Ovary (tissue), 10 donors: ENCODE measurements at places on chromosomes 12 and 14. TPM values are rescaled to one million over a fixed set of nuclear protein-coding genes. Genes with fewer than 3 reads are reported as not detected.

HIGD1C gene
- total RNA-seq: not detected

GRCh38 chr14:100749967-100750597 lies 23.4 kb downstream of the DLK1 start:
- no peak for DNase-seq
- H3K36me3 ChIP-seq: no peaks in the 10 kb centered on the region
- no peaks in the 10 kb centered on the region for H3K4me1 ChIP-seq
- H3K4me3 ChIP-seq: no peak overlapping the region

DNA sequence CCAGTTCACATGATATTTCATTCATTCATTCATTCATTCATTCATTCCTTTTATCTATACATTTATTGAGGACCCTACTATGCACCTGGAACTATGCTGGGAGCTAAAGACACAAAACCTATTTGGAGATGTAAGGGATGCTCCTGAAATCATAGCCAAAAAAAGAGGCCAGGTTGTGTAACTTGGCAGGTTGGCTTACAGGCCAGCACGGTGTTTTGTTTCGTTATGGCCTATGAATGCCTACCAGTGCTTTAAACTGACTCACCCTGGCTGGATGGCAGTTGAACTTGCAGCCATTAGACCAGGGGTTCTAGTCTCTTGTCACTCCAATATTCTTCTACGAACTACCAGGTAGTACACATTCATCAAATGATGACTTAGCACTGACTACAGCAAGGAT lies 15.7 kb downstream of the MAP3K9 start:
- DNase-seq: no peak
- H3K4me1 ChIP-seq: no peaks in the 10 kb centered on the region
- no peak overlapping the region for H3K27ac ChIP-seq
- H3K27me3 ChIP-seq: no peaks in the 10 kb centered on the region

DNA sequence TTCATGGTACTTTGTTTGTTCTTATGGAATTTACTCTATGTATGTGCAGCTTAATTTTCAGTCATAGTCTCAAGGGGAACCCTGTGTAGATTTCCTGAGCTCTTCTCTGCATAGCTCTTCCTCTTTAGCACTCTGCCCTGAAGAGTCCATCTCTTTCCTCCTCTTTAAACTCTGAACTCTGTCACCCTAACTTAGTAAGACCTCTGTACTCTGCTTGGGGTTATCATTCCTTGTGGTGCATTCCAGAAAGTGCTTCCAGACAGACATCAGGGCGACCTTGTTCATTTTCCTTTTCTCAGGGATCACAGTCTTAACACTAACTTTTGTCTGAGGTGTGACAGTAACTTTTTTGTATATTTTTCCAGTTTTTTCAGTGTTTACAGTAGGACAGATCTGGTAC lies 179.3 kb downstream of the RAD51B start:
- no peak overlapping the region for H3K4me3 ChIP-seq
- H3K36me3 ChIP-seq: no peaks in the 10 kb centered on the region
- H3K4me1 ChIP-seq: peaks cover 4% of the 10 kb centered on the region
- no peaks in the 10 kb centered on the region for H3K27me3 ChIP-seq
- no peak for DNase-seq
